ENCODE measurements at places on chromosomes 3 and 15.

- DNase-seq, result no peak
Measured at GRCh38 chr15:50143255-50143860, 24.3 kb upstream of the ATP8B4 start.

GRCh38 chr3:100268156-100268555 lies 7.4 kb downstream of the TBC1D23 start:
- DNase-seq, result no peak

DNA sequence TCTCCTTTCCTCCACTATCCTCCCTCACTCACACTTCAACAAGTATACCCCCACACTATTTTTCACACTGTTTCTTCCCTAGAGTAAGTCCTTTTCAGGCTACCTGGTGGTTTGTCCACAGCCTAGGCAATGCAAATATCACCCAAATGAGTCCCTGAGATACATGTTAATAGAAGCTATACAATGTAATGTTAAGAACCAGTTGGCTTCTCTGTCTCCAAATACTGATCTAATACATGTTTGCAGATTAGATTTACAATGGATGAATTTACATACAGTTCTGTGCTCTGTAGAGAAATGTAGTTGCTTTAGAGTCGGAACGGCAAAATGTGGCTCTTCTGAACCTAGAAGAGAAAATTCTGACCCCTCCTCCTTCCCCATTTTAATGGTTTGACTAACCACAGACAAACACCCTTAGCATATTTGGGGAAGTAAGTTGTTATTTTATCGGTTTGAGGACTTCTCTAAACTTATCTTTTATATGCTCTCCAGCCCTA lies 63.6 kb upstream of the MBNL1 start:
- DNase-seq, result no peak

DNA sequence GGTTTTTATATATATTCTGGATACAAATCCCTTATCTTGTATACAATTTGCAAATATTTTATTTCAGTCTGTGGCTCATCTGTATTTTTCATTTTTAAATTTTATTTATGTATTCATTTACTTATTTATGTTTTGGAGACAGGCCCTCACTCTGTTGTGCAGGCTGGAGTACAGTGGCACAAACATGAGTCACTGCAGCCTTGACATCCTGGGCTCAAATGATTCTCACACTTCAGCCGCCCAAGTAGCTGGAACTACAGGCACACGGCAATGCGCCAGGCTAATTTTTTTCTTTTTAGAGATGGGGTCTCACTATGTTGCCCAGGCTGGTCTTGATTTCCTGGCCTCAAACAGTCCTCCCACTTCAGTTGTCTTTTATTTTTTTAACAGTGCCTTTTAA lies 50.6 kb downstream of the PFN2 start:
- no peak for DNase-seq

- DNase-seq, result no peak
Measured at GRCh38 chr3:31645256-31645655, 112.5 kb downstream of the STT3B start.

DNA sequence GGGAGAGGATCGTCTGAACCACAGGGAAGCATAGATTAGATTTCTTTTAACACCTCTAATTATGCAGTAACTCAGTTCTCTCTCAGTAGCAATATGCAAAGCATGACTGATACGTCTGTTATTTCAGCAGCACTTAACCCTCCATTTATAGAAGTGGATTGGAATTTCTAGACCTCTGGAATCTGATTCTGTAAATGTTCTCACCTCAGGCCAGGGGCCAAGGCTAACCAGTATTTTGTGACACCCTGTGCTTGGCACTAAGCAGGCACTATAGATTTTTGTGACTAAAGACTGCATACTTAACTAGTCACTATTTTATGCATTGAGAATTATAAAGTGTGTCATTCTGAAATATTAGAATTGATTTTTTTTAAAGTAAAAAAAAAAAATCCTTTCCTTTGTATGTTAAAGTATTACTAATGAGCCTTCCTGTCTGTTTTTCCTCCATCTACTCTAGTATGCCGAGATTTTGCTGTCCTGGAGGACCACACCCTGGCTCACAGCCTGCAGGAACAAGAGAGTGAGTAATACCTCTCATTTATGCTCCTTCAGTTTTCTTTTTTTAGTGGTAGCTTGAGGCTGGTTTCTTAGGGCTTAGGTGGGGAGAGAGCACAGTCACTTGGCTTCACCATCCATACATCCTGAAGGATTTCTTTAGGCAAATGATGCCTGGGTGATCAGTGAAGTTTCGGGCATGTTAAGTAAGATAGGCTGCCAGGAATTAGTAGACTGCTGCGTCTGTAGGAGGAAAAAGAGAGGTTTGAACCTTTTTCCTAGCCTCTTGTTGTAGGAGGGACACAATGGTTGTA lies 26.5 kb upstream of the UTS2B start:
- no peak for DNase-seq

DNA sequence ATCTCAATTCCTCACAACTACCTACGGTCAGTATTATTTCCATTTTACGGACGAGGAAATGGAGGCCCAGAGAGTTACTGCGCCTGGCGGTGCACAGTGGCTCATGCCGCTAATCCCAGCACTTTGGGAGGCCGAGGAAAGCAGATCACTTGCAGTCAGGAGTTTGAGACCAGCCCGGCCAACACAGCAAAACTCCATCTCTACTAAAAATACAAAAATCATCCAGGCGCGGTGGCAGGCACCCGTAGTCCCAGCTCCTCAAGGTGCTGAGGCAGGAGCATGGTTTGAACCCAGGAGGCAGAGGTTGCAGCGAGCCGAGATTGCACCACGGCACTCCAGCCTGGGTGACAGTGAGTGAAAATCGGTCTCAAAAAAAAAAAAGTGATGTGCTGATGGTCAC lies 187.3 kb downstream of the XXYLT1 start:
- no peak for DNase-seq

DNA sequence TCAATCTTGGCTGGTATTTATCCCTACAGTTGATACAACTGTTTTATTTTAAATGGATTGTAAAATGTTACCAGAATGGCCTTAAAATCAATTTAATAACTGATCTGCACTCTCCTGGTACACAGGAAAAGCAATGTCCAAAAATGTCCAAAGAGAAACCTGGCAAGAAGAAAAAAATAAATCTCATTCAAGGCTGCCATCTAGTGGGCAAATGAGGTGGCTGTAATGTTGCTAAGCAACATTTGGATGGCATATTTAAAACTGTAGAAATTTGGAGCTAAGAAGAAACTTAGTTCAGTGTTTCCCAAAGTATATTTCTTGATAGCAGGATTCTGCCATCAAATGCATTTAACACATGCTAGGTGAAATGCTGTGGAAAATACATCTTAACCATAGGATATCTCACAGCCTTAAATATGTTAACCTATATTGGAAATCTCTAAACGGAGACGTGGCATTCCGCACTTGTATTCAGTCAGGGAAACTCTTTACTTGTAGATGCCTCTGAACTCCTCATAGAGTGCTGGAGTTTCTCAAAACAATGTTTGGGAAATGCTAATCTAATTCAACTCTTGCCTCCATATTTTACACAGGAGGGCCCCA lies 216.8 kb downstream of the ERC2 start:
- DNase-seq, result no peak

DNA sequence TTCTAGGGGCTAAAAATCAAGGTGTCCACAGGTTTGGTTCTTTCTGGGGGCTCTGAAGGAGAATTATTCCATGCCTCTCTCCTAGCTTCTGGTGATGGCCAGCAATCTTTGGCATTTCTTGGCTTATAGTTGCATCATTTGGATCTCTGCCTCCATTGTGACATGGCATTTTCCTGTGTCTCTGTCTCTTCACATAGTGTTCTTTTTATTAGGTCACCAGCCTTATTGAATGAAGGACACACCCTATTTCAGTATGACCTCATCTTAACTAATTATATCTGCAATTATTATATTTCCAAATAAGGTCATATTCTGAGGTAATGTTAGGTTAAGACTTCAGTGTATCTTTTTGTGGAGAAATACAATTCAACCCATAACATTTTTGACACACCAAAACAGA lies 3.2 kb upstream of the GBE1 start:
- no peak for DNase-seq

- no peak for DNase-seq
Measured at GRCh38 chr15:98609144-98609852, 39.0 kb upstream of the IGF1R start.

GRCh38 chr15:85457392-85457968 lies 77.1 kb downstream of the AKAP13 start:
- no peak for DNase-seq
